ENCODE measurements at places on chromosomes 6 and 20.
A peak's percentile ranks its signal among the peaks of the same experiment; 100 is the strongest.

DNA sequence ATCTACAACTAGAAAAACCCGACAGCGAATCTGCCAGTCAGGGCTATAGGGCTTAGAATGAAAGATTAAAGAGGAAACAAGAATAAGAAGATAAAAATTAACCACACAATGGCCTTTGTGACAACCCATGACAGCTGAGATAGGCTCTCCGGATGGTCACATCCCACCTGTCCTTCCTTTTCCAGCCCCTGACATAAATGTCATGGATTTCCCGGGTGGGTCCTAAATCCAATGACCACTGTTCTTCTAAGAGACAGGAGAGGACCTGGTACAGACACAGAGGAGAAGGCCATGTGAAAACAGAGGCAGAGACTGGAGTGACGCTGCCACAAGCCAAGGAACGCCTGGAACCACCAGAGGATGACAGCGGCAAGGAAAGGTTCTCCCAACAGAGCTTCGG, 41.8 kb downstream of the ATXN1 start:
- DNase-seq = no peak

DNA sequence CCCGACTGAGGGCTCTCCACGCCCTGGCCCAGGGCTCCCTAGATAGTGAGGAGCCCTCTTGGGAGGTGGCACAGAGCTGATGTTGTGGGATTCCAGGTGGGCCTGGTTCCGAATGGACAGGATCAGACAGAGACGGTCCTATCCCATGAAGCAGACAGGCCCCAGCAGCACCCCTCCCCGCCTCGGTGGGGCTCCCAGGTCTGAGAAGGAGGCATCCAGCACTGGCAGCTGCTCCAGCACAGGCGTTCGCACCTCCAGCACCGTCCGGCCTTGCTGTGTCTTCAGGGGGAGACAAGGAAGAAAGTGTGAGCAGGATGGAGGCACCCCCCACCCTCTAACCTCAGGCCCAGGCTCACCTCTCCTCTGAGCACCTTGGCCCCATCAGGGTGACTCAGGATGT, 28.7 kb downstream of the COL11A2 start:
- DNase-seq = no peak

- DNase-seq = peak; percentile 39
Measured at GRCh38 chr20:31605902-31606803, 1.1 kb downstream of the ID1 start.

DNA sequence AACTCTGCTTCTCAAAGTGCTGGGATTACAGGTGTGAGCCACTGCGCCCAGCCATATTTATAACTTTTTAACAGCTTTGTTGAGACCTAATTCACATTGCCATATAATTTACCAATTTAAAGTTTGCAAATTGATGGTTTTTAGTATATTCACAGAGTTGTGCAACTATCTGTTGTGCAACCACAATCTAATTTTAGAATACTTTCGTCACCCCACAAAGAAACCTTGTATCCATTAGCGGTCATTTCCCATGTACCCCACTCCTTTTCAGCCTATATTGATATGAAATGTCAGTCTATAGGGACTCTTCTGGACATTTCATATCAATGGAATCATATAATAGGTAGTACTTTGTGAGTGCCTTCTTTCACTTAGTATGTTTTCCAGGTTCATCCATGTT, 55.8 kb downstream of the FOXO3 start:
- no peak for DNase-seq

DNA sequence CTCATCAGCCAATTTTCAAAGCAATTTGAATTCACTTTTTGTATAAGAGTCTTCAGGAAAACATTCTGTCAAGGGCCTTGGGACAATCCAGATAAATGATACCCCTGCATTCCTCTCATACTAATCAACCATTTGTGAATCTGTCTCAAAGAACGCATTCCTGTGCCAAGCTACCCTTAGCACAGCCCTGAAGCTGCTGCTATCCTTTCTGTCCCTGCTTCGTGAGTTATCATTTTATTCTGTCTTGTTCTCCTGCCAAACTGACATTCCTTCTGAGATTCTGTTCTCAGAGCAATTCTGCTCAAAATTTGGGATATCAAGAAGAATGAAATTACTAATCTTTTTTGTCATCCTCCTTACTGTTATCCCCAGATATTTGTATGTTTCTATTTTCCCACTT, 213.9 kb upstream of the STXBP5 start:
- DNase-seq = no peak

GRCh38 chr6:134114918-134115714, 62.7 kb upstream of the SLC2A12 start:
- no peak for DNase-seq

- no peak for DNase-seq
Measured at GRCh38 chr20:42588847-42589246, 600.9 kb downstream of the PTPRT start.

GRCh38 chr6:26502165-26502564, 2.1 kb downstream of the BTN1A1 start:
- DNase-seq = no peak

- DNase-seq = no peak
Measured at GRCh38 chr20:17189976-17190695, 36.7 kb upstream of the PCSK2 start.

GRCh38 chr6:80872951-80873308, 766.5 kb downstream of the BCKDHB start:
- no peak for DNase-seq

- DNase-seq = peak; percentile 48
Measured at GRCh38 chr6:24274441-24275083, 83.3 kb downstream of the DCDC2 start.

DNA sequence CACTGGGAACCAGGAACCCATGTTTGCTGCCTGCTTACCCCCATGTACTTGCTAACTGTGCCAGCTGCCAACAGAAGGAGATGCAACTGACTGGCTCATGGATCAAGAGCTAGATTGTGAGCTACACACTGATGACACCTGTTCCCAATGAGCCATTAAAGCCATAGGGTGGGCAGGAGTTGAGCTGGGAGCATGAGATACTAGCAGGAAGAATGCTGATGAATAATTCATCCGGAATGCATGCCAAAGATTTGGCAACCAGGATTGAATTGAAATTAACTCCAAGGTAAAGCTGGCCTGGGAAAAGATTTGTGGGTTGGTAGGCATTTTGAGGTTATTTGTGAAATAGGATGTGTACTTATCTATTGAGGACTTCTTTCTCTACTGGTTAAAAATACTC, 631.1 kb downstream of the KIF16B start:
- no peak for DNase-seq

GRCh38 chr6:3013486-3013885, 13.8 kb downstream of the NQO2 start:
- DNase-seq = peak; percentile 56

DNA sequence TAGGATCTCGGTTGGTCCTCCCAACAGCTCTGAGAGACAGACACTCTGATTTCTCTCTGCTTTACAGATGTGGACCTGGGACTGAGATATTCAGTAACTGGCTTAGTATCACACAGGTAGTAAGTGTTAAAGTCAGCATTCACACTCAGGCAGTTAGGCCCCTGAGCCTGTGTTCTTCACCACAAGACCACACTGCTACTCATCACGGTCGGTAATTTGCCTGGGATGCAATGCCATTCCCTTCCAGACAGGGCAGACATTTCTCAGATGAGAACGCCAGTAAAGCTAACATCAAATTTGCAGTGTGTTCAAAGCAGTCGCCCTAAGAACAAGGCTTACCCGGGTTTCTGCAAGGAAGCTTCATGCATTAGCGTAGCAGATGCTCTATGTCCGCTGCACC, 39.8 kb upstream of the HIVEP1 start:
- DNase-seq = no peak

DNA sequence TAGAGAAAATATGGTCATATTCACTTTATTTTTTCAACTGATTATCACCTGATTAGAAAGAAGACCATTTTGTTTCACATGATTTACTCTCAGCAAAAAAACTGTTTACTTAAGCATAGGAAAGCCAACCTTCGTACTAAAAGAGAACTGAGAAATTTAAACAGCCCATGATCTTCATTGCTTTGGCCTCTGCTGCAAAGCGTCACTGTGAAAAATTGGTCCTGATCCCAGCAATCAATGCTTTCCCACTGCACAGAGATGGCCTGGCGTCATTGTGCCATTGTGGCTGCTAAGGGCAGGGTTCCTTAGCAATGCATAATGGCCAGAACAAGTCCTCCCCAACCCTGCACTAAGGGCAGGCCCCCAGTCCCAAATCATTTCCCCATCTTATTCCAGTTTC, 19.9 kb upstream of the THEMIS start:
- no peak for DNase-seq

DNA sequence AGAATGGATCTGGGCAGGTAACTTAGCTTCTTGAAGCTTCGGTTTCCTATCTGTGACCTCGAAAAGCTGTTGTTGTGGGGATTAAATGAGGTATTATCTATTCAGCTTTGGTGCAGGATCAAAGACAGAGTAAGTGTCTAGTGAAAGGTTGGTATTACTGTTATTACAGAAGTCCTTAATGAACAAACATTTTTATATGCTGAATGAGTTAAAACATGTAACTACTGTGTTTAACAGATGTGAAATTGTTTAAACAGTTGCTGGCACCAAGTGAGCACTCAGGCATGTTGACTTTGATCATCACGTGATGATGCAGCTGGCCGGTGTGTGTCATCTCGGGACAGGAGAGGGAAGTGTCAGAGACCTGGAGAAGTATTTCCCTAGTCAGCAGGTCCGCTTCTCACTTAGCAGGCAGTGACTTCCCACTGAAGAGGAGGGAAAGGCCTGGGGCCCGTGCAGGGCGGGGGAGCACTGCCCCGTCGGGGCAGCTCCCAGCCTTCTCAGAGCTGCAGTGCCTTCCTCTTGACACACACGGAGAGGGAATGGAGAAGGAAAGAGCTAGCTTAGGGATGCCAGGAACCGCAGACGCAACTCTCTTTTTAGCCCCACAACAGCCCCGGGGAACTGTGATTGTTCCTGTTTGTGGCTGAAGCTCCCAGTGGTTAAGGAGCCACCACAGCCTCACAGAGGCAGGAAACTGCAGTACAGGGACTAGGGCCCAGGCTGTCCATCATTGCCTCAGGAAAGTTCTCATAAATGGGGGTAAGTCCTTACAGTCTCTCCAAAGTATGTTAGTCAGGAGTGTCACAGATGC, 18.0 kb downstream of the TUBB2A start:
- DNase-seq = no peak

GRCh38 chr6:25010902-25011625, 75.3 kb upstream of the RIPOR2 start:
- DNase-seq = peak; percentile 64

- DNase-seq = no peak
Measured at GRCh38 chr6:52675372-52675771, 4.5 kb downstream of the TMEM14A start.

DNA sequence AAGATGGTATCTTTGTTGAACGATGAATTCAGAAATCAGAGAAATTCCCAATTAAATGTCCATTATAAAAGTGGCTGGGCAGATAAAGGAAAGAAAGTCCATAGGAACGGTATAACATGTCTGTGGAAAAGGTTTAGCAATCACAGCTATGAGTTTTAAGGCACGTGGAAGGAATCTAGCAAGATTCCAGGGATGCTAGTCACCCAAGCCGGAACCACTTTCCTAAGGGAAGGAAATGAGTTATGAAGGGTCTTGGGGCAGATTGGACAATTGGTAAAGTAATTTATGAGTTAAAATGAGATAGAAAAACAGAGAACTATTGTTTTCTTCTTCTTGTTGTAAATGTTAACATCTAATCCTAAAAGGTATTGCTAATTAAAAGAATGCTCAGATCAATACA, 384.8 kb downstream of the ADGRB3 start:
- peak; percentile 22 for DNase-seq

DNA sequence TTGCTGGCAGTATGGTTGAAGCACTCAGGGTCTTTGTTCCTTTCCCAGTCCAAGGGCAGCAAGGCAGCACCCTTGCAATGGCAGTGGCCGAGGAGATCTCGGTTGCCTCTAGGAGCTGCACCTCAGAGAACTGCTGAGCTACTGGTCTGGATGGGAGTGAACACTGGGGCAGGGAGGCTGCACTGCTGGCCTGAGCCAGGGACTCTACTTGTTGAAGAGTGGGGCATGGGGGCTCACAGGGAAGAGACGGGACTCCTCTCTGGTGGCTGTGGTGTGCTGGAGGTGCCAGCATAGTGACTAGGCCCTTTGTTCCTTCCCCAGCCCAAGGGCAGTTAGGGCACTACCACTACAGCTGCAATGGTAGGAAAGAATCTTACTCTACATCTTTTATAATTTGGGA, 203.0 kb downstream of the ZDHHC14 start:
- no peak for DNase-seq

GRCh38 chr6:2853769-2854395, 12.2 kb upstream of the SERPINB1 start:
- DNase-seq = no peak

- no peak for DNase-seq
Measured at GRCh38 chr6:13299403-13299821, 28.9 kb downstream of the TBC1D7 start.

DNA sequence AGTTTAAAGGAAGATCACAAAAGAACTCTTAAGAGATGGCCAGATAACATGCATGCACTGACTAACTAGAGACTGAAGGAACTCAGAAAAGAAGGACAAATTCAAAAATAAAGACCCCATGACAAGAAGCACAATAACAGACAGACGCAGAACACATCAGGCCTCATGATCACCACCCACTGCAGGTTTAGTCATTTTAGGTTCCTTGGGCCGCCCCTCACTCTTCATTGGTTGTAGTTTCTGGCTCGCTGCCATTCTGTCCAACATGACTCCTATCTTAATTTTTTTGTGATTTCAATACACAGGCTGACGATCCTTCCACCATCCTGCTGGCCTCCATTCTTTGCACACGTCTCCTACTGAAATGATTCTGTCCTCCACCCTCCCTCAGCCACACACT, 21.6 kb downstream of the STX7 start:
- DNase-seq = peak; percentile 70

GRCh38 chr20:34240693-34241615, at the start of gene ASIP:
ASIP (plus strand) TSS chr20:34241423; CDS start chr20:34260375, 18,952 bp downstream.
- peak; percentile 29 for DNase-seq

- no peak for DNase-seq
Measured at GRCh38 chr20:55760586-55760985, 244.7 kb downstream of the CBLN4 start.

- peak; percentile 16 for DNase-seq
Measured at GRCh38 chr20:49247792-49248191, 28.6 kb downstream of the DDX27 start.

- no peak for DNase-seq
Measured at GRCh38 chr6:107931894-107932293, 26.1 kb downstream of the SEC63 start.

GRCh38 chr6:163180874-163181541, 233.5 kb upstream of the QKI start:
- peak; percentile 89 for DNase-seq

GRCh38 chr6:141552463-141552862, 580.3 kb upstream of the GJE1 start:
- DNase-seq = peak; percentile 74

Data from cardiac muscle cell (in vitro differentiated cells and primary cell).